ENCODE measurements at places on chromosomes 7 and 10.

- DNase-seq, result no peak
These were observed 665 bp downstream of the BHLHA15 start for GRCh38 chr7:98211676-98212531.

- DNase-seq, result no peak
These were observed 155.9 kb upstream of the SLC13A1 start for GRCh38 chr7:123355576-123356190.

DNA sequence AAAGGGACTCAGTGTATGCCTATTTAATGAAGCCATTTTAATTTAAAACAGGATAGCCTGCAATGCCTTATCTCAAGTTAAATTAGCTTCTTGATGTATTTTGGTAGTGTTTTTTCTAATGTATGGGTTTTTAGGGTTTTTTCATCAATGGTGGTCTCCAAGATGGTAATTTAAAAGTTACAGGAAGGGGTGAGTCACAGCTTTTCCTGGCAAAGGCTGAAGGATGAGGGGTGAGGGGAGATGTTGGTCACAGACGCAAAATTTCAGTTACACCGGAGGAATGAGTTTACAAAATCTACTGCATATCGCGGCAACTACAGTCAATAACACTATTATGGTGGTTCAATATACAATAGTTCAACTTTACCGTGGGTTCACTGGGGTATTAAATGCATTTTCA, 31.6 kb downstream of the CCDC3 start:
- no peak for DNase-seq

DNA sequence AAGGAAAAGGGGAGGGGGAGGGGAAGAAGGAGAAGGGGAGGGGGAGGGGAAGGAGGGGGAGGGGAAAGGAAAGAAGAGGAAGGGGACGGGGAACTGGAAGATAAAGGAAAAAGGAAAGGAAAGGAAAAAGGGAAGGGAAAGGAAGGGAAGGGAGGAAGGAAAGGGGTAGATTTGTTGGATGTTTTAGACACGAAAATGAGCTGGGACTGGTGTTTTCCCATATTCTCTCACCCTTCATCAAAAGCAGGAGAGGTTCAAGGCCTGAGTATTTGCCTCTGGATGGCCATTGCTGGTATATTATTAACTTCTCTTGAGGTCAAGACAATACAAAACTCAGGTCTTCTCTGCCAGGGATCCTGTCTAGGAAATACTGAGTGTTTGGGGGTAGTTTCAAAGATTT, 652.7 kb downstream of the ANKRD7 start:
- no peak for DNase-seq

GRCh38 chr7:39623732-39624441, 515 bp downstream of the RALA start:
- DNase-seq, result peak; percentile 4

- no peak for DNase-seq
These were observed 25.3 kb downstream of the EN2 start for GRCh38 chr7:155483245-155483644.

- DNase-seq, result no peak
These were observed 1.5 kb downstream of the DOCK4 start for GRCh38 chr7:112204499-112205342.

GRCh38 chr7:87715545-87715944, 87.3 kb downstream of the RUNDC3B start:
- DNase-seq, result no peak

GRCh38 chr7:96547371-96547811, 162.3 kb downstream of the SEM1 start:
- no peak for DNase-seq

- no peak for DNase-seq
These were observed 69.9 kb downstream of the OAT start for GRCh38 chr10:124348801-124349200.

DNA sequence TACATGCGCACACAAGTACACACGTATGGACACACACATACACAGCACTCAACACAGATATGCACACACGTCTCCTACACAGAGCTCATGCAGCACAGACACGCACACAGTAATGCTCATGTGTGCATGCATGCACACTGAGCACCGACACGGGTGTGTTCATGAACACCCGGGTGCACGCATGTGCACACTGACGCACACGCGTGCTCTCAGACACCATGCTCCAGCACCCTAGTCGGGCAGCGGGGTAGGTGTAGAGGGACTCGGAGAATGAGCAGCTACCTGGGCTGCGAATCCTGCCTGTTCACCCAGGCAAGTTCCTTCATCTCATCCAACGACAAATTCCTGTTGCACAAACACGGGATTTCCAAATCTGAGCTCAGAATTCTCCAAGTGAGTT, 184.7 kb downstream of the MAD1L1 start:
- no peak for DNase-seq

DNA sequence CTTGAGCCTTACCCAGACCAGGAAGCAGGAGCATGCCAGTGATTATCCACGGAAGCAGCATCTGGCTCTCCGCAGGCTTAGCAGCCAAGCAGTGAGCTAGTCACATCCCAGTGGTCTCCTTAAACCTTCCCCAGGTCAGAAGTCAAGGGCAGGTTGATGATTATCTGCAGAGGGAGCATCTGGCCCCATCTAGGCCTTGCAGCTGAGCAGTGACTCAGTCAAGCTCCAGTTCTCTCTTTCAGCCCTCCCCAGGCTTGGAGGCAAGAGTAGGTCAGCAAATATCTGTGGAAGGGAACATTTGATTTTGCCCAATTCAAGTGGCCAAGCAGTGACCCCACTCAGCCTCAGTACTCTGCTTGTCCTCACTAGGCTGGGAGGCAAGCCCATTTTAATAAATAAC, 61.6 kb downstream of the ANKRD7 start:
- DNase-seq, result no peak

DNA sequence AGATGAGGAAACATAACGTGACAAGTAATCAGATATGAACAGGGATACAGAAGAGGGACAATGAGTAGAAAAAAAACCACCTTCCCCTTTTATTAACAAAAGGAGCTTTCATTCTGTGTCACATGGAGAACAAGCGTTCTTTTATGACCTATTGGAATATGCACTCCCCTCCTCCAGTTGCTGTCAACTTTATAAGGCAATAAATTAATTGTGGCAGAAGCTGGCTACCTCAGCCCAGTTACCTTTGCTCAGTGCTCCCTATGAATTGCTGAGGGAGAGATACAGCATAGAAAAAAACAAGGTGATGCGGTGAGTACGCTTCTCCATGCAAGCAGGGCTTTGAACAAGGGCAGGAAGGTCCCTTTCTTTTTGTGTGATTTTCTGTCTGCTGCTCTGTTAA, at the start of gene MGAM2:
Gene MGAM2 (plus strand): TSS at position 220 of the 400 bp plus-strand sequence. CDS start 5,156 bp downstream, outside the sequence.
- DNase-seq, result no peak

DNA sequence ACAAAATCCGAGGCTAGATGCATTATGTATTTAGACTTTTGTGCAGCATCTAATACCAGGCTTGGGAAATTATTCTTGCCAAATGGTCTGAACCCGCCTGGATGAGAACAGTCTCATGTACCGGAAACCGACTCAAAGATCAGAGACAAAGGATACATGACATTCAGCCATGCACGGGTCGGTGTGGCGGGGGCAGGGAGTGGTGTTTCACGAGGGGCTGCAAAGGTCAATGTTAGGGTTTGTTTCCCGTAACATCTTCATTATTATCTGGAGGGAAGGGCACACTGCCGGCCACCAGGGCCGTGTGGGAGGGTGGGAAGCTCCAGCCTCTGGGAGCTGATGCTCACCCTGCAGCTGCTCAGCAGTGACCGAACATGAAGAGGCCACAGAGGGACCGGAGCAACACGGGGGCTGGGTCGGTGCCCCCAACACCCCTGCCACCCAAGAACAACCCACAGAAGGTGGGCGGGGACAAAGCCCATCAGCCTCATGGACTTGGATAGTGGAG, 23.1 kb downstream of the CNPY1 start:
- no peak for DNase-seq

- no peak for DNase-seq
These were observed 6.7 kb upstream of the CREB5 start for GRCh38 chr7:28405662-28406061.

GRCh38 chr7:92653136-92653535, 62.9 kb upstream of the FAM133B start:
- no peak for DNase-seq

- DNase-seq, result peak; percentile 59
These were observed 31.1 kb downstream of the ADAP1 start for GRCh38 chr7:923108-924041.

DNA sequence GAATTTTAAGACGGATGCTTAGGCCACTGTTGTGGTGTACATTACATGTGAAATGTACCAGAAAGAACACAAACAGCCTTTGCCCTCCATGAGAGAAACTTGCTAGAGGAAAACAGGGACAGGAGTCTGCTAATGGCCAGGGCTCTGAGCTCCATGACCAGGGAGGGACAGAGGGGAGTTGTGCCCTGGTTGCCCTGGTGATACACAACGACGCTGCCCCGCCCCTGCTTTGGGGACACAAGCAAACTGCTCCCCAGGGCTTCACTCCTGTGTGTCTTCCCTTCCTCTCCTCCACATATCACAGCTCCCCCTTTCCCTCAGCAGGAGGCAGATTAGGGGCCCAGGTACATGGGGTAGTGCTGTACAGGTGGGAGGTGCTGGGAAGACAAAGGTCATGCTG, 36.2 kb downstream of the AMPH start:
- no peak for DNase-seq

GRCh38 chr7:13050703-13051102, 363.3 kb downstream of the ARL4A start:
- no peak for DNase-seq

- no peak for DNase-seq
These were observed 2.4 kb upstream of the UNC5B start for GRCh38 chr10:71209731-71210541.

- DNase-seq, result no peak
These were observed 45.0 kb downstream of the AFAP1L2 start for GRCh38 chr10:114359041-114359952.

DNA sequence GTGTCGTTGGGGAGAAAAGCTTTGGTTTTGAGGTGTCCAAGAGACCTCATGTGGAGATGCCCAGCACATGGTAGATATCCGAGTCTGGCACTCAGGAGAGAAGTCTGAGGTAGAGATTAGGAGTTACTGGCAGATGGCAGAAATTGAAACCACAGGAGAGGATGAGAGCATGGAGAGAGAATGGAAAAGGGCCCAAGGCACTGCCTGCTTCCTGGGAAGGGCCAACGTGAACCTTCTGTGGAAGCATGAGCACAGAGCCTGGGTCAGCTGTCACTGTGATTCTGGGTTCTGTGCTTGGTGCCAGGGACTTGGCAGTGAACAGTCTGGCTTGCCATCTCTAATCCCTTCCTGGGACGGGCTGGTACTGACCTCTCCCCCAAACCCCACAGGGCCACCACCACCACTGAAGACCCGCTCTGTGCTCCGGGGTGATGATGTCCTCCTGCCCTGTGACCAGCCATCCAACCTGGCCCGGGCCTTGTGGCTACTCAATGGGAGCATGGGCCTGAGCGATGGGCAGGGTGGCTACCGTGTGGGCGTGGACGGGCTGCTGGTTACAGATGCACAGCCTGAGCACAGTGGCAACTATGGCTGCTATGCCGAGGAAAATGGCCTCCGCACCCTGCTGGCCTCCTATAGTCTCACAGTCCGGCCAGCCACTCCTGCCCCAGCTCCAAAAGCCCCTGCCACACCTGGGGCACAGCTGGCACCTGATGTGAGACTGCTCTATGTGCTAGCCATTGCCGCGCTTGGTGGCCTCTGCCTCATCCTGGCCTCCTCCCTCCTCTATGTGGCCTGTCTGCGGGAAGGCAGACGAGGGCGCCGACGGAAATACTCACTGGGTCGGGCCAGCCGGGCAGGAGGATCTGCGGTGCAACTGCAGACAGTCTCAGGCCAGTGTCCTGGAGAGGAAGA, 4.1 kb downstream of the MRPL43 start:
- DNase-seq, result no peak

- DNase-seq, result no peak
These were observed 287.6 kb downstream of the SORCS3 start for GRCh38 chr10:104928734-104929133.

DNA sequence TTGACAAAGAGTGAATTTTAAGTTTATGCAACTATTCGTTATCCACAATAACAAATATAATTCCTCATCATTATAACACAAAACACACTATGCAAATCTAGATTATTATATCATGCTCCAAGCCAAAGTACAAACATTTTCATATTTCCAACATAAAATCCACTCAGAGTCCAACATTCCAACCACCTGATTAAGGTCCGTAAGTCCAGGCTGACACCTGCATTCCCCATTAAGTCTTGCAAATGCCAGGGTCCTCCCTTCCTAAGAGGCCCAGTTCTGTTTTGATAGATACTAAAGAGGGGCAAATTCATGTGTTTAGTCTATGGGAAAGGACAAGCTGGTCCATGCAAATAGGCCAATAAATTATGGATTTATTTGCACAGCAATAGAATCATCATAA, 206.1 kb downstream of the POU6F2 start:
- DNase-seq, result no peak

DNA sequence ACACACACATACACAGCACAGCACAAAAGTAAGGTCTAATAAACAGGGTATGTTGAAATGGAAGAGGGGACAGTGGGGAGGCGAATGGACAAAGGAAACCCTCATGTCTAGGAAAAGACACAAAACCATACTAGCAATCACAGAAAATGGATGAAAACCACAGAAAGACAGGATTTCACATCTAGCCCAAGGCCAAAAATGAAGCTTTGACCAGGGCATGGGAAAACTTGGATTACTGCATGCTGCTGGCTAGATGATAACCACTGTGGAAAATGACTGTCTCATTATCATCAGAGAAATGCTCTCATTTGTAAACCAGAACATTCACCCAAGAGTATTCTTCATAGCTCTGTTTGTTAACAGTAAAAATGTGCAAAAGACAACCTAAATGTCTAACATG, 88.2 kb downstream of the SFMBT2 start:
- DNase-seq, result no peak

DNA sequence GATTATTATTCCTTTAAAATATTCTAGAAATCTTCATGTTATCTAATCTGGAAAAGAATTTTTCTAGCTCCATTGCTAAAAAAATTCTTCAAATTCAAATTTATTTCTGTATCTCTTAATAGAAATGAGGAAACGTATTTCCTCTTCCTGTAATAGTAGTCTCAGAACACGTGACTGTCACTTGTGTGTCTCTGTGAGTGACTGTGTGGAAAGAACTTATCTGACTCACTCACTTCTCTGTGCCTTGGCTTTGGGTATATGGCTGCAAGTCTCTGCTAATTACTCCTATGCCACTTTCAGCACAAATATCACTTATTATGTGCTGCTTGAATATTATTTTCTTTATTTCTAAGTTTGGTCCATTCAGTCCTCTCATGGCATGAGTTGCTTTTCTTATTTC, 132.7 kb downstream of the CNTNAP2 start:
- no peak for DNase-seq

GRCh38 chr7:47576031-47576865, 5.7 kb downstream of the TNS3 start:
- DNase-seq, result no peak

GRCh38 chr7:91892821-91893340, 12.4 kb upstream of the MTERF1 start:
- no peak for DNase-seq

- no peak for DNase-seq
These were observed 41.8 kb upstream of the FAM133B start for GRCh38 chr7:92631850-92632487.

Measured in stimulated activated CD8-positive, alpha-beta memory T cell treated with anti-CD3 and anti-CD28 coated beads, Interleukin-15, amount 100 ng/mL, for 24 hours (primary cell).